ENCODE measurements at places on chromosomes 13 and 19.

DNA sequence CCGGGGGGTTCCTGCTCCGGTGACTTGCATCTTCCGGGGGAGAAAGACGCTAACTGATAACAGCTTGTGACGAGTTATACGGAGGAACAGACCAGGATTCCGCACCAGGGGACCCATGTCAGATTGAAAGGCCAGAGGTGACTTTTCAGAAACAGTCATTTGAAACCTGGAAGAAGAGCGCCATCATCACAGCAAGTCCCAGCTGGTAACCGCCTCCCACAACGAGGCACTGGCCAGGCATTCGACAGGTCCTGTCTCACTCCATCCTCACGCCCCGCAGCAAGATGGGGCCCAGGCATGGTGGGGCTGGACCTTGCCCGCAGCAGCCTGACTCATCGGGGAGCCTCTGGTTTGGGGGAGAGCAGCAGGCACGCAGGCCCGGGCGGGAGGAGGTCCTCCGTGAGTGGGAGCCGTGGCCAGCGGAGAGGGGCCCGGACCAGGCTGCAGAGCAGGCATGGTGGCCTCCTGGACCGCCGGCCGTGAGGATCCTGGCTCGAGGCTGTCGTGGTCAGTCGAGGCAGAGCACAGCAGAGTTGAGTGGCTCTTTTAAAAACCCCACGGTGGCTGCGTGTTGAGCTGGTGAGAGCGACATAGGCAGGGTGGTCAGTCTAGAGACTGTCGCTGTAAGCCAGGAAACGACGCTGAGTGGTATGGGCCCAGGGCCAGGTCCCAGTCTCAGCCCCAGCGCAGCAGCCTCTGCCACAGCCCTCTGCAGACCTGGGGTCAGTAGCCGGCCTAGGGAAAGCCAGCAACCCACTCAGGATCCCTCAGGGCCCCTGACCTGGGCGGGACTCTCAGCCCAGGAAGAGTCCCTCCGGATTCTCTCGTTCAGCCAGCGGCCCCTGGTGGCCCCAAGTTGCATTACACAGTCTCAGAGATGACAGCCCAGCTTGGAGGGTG is 94.9 kb upstream of the MCF2L start:
- peak; percentile 90 for DNase-seq

DNA sequence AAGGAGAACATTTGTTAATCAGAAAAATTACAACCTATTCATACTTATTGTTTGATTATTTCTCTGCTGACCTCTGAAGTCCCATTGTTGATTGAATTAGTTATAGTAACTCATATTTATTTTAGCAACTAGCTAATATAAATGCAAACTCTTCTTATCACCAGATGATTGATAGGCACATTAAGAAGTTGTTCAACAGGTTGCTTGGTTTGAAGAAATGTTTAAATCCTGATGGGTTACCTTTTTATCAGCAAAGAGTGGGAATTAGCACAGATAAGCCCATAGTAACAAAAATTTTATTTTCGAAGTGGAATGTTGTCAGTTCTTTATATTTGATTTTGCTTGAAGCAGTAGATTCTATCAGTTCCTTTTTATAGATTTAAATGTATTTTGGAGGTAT is 44.4 kb downstream of the KLF5 start:
- no peak for DNase-seq

DNA sequence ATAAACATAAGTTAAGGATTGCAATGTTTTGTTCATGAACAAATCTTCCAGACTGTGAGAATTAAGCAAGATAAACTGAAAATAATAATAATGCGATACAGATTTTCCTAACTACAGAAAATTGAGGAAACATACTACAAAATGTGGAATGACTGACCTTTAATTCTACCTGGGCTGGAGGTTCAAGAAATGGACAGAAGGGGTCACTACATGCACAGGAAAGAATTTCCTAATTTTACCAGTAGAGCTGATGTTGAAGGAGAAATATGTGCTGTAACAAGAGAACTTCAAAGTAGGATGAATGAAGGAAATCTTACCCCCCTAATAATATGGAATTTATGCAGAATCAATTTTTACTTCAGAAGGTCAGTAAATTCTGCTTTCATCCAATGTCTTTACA is 62.3 kb downstream of the ZNF627 start:
- DNase-seq: no peak

- DNase-seq: no peak
Observed at GRCh38 chr13:93522501-93522900, 295.9 kb downstream of the GPC6 start.

- no peak for DNase-seq
Observed at GRCh38 chr19:16943942-16944625, 55.3 kb downstream of the F2RL3 start.

- DNase-seq: no peak
Observed at GRCh38 chr19:6654347-6655310, 15.3 kb downstream of the TNFSF14 start.

DNA sequence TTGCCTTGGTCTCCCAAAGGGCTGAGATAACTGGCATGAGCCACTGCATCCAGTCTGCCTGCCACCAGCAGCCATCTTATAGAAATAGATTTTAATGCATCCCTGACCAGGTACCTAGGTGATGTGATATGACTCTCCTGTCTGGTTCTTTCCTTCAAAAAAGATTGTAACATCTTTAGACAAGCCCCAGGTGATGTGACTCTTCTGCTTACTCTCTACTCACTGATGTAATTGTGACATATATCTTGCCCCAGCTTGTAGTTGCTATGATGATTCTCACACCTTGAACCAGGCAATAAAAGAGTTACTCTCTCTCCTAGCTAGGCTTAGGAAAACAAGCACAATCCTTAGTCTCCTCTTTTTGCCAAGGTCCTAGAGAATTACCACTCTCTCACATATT is 30.6 kb upstream of the ZNF681 start:
- DNase-seq: no peak

DNA sequence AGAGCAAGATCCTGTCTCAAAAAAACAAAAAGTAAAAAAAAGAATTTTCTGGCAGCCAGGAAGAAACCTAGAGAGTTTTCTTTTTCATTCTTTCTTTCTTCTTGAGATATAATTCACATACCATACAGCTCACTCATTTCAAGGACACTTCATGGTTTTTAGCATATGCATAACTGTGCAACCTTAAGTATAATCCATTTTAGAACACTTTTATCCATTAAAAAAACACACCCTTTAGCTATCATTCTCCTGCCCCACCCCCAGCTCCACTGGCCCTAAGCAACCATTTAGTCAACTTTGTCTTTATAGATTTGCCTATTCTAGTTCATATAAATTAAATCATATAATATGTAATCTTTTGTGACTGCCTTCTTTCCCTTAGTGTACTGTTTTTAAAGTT is 8.1 kb upstream of the IPO5 start:
- no peak for DNase-seq

DNA sequence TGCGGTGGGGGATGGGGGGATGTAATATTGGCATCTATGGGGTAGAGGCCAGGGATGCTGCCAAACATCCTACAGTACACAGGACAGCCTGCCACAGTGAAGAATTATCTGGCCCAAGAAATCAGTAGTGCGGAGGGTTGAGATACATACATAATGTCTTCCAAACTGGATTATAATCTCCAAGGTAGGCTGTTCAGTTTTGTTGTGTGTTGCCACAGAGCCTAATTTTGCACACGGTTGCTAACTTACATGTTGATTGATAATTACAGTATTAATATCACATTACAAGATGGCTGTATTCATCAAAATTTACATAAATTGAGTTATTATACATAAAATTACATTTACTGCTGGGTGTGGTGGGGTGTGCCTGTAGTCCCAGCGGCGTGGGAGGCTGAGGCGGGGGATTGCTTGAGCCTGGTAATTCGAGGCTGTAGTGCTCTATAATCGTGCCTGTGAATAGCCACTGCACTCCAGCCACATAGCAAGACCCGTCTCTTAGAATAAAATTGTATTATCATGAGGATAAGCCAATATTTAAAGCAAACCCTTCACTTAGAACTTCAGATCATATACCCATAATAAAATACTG is 8.1 kb downstream of the POMP start:
- no peak for DNase-seq

DNA sequence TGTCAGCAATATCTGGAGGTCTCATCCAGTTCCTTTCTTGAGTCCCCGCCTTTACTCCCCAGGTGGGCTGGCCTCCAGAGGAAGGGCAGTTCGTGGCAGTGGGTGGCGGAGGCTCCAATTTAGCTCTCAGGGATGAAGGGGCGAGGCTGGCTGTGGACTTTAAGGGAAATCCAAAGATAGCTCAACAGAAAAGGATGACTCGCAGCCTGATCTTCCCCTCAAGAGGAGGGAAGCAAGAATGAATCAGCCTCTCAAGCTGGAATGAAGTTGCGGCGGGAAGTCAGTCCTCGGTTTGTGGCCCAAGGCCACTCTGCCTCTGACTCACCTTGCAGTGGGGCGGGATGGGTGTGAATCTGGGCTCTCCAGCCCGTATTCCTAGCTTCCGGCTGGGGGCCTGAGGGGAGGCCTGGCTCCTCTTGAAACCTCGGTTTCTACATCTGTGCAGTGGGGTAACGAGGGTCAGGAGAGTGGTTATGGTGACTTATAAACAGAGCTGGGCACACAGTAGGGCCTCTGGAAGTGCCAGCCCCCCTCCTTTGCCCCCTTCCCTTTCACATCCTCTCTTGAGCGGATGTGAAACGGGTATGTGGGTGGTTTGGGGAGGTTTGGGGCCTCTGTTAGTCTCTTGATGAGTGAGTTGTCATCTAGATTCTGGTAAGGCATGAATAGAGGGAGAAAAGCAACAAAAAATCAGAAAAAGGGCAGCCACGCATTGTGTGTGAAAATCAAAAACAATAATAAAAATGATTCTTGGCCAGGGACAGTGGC is 10.5 kb upstream of the SMG9 start:
- DNase-seq: no peak

DNA sequence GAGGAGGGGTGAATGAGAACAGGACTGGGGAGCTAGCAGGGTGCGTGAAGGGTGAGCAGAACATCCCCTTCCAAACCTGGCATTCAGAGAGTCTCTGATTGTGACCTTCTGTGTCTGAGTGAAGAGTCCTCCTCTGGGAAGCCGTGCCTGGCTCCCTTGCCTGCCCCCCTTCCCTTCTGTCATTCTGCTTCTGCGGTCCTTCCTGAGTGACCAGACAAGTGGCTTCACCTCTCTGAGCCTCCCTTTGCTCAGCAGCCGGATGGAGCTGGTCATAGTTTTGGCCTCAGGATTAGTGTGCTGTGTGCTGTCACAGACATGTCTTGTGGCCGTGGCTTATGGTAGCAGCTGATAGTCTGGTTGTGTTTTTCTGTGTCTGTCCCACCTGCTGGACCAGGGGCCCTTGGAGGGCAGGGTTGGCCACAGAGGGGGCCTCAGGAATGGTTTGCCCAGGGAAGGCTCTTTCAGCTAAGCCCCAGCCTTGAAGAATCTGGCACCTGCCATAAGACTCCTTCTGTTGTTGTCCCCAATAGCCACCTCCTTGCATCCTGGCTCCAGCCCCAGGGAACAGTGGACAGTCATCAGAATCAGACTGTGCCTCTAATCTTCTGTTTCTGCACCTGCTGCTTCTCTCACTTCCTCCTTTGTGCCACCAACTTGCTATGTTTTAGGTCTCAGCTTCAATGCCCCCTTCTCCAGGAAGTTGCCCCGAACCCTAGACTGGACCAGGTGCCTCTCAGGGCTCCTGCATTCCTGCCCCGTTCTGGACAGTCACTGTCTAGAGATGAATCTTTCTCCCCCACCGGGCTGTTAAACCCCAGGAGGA is 5.9 kb downstream of the CLPTM1 start:
- DNase-seq: no peak

GRCh38 chr13:41670873-41671443 is 213.6 kb downstream of the RGCC start:
- no peak for DNase-seq

DNA sequence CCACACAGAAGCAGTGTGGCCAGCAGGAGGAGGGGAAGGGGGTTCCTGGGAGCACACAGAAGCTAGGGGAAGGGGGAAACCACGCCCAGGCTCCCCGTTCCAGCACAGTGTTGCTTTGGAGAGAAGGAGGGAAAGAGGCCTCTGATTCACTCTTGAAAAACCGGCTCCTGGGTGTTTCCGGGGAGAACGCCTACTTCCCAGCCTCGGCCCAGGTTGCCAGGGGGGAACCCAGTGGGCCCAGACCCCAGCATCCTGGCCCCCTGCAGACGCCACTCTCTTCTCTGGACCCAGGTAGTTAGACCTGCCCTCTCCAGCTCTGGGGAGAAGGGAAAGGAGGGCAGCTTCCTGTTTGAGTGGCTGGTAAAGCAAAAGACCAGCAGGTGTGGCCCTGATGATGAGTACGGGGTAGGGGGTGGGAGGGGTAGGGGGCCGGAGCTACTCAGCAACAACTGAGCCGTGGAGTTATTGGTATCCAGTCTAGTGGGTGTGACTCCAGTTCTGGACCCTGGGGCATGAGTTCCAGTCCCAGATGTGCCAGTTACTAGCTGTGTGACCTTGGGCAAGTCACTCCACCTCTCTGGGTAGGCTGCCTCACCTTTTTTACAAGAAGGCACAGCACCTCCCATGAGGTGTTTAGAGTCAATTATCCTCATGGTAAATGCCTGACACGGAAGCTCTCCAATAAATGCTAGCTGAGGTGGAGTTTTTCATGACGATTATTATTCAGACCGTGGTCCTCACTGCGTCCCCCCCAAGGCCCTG is 836 bp downstream of the GIPC1 start:
- no peak for DNase-seq

GRCh38 chr13:112602189-112602588 is 14.2 kb upstream of the TUBGCP3 start:
- no peak for DNase-seq

GRCh38 chr19:48926909-48927308 is 6.6 kb upstream of the DHDH start:
- DNase-seq: no peak

GRCh38 chr13:42218576-42218975 is 53.4 kb upstream of the AKAP11 start:
- no peak for DNase-seq

DNA sequence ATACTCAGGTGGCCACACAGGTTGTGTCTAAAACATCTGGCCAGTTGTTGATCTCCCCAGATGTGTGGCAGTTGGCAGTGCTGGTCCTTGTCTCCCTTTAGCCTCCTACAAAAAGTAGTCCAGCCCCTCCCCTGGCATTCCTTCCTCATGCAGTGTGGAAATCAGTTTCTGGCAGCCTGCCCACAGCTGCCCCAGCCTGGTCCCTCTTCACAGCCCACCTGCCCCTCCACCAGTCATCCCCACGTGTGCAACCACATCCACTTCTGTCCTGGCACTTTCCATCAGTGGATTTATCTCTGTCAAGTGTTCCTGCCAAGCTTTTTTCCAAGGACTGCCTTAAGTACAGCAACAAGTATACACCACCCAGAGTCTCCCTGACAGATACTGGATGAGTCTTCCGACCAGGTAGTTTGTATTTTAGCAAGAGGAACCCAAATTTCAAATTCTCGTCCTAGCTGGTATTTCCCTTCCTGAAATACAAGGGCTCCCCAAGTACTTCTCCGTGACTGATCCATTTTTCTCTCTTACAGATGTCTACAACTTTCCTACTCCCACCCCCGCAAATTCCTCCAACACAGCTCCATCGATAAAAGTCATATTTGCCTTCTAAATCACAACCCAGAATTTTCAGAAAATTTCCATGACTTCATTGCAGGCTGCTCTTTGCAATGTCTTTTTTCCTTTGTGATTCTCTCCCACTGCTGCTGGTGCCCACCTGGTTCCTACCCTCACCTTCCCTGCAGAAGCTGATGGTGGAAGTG is 313.5 kb downstream of the FOXO1 start:
- DNase-seq: no peak
